ENCODE measurements at places on chromosomes 5 and 9.

DNA sequence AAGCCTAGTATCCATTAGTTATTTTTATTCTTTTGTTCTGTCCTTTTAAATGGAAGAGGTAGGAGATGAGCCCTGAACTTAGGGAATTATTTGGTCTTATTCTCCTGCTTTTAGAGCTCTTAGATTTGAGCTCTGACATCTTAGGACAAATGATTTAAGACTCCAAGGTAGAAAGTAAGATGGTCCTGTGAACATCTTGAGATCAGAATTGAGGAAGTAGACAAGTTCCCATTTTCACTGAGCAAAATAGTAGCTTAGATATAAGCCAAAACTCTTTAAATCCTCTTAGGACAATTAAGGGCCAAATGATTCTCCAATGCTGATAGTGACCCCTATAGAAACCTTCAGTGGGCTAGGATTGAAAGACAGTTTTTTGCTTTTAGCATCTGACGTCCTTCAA lies 53.0 kb upstream of the RUSC2 start:
- DNase-seq, result no peak

- DNase-seq, result no peak
These were observed 22.9 kb downstream of the OR2V2 start for GRCh38 chr5:181170237-181170825.

GRCh38 chr5:79702606-79703380 lies 13.2 kb downstream of the CMYA5 start:
- no peak for DNase-seq

GRCh38 chr5:121969660-121970295 lies 8.0 kb downstream of the SRFBP1 start:
- DNase-seq, result no peak

DNA sequence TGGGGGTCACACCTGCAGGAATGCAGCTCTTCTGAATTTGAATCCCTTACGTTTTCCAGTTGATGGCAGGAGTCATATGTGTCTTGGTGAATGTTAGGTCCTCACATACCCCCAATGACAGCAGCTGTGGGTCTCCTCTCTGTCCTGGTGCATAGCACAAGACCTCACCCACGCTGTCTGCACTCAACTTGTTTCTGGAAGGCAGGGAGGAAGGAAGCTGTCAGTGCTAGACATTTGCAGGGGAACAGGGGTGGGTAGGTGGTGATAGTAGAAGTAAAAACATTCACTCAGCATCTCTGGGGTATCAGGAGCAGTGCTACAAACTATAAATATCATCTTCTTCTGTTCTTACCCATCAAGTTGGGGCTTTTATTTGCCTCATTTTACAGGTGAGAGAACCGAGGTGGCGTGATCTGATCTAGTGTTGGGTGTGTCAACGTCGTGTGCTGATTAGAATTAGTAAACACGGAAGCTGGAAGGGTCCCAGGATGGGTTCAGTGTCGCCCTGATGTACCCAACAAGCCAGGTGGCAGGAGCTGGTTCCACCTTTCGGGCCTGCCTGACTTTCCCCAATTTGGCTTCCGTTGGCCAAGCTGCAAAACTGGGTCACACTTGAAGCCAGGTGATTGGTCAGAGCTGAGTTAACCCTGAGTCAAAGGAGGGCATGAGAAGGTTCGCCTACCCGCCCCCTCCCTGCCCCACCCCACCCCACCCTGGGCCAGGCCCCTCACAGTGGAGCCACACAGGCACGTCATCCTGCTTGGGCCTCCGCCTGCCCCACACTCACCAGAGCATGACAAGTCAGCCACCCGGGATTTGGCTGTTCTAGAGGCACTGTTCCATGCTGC lies 15.8 kb downstream of the ERGIC1 start:
- no peak for DNase-seq

- no peak for DNase-seq
These were observed 35.5 kb downstream of the GLDC start for GRCh38 chr9:6610073-6610472.

Measured in stimulated activated CD8-positive, alpha-beta memory T cell treated with anti-CD3 and anti-CD28 coated beads, Interleukin-4, amount 100 ng/mL, for 1 hour (primary cell).